NCI-H69 (cell line): ENCODE measurements at places on chromosomes 4 and X.

GRCh38 chr4:8819473-8820177 lies 52.0 kb downstream of the HMX1 start:
- no peak for DNase-seq

- no peak for DNase-seq
Observed at GRCh38 chr4:105808750-105809041, 86.6 kb upstream of the NPNT start.

DNA sequence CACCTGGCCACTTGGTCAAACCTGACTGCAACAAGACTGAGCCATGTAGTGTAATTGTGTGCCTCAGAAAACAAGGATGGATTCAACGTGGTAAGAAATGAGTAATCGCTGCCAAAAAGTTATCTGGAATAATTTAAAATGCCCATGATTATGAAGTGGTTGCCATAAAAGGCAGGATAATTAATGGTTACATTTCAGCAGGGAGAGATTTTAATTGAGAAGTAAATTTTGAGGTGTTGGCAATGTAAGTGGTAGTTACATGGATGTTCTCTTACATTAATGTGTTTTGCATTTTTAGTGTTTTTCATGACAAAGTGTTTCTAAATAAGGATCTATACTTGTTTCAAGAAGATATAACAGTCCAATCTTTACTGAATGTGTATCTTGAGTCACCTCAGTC lies 15.7 kb downstream of the HAUS3 start:
- peak; percentile 40 for DNase-seq

DNA sequence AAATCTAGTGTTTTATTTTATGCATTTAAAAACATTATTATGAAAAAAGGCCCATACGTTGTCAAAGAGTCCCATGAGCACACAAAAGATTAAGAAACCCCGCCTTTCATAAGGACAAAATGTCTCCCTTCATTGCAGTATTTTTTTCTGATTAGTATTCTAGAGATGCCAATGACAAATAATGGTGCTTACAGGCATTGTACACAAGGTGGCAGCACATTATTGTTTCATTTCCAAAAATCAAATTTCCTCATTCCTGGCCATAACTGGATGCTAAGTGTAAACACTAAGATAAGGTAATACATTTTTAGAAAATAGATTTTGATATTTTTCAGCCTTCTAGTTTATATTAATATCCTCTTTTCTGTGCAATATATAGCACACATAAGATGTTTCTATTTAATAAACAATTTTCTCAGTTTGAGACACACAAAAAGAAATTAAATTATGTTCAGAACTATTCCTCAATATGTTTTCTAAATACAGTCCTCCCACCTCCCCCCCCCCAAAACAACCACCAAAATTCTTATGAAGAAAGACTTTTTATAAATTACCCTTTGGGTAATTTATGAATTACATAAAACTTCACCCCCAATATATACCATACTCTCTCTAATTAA lies 47.7 kb downstream of the TIGD2 start:
- DNase-seq, result peak; percentile 75

DNA sequence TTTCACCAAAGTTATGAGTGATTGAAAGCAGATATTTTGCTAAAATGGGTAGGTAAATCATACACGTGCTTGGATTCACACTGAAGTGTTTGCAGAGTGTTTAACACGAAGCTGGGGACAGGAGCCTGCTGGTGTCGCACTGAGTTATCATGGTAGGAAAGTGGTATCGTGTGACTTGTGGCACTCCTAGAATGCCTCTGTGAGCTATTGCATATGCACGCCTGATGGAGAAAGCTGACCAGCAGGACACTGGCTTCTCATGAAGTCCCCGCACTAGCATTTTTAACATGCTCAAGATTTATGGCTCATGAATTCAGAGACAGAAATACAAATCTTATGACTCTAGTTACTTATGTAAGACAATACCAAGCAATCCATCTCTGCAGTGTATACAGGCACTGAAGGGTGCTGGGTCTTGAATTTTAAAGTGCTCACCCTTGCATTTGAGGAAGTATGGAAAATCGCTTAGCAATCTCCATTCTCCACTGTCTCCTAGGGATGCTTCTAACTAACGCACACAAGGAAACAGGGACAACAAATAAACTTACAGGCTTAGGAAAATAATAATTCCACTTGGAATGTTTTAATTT lies 19.8 kb downstream of the VCX3B start:
- peak; percentile 42 for DNase-seq

DNA sequence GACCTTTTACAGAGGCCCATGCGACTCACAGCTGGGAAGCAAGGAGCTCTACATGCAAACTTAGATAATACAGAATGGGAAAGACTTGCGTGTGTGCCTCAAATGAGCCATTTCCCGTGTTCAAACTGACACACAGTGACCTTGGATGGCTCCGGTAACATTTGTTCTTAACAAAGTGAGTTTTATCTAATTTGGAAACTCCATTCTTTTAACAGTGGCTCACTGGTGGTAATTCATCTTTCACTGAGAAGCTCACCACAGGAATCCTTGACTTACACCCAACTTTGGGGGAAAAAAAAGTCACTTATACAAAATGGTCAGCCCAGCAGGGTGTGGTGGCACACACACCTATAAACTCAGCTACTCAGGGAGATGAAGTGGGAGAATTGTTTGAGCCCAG lies 190.6 kb downstream of the LDB2 start:
- DNase-seq, result no peak

DNA sequence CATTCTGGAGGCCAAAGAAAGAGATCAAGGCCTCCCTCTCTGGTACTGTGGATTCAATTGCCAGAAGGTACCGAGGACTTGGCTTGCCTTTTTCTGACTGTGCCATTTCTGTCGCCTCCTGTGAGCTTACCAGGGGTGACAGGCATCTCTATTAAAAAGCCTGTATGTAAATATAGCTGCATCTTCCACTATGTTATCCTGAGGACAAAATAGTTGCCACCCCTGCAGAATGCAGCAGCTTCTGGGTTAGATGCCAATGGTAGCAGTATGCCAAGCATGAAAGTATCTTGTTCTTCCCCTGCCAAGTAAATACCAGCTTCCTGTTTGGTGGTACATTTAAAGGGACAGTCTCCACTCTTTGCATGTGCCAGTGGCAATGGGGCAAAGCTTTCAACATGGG lies 10.7 kb downstream of the TRPC5OS start:
- no peak for DNase-seq

DNA sequence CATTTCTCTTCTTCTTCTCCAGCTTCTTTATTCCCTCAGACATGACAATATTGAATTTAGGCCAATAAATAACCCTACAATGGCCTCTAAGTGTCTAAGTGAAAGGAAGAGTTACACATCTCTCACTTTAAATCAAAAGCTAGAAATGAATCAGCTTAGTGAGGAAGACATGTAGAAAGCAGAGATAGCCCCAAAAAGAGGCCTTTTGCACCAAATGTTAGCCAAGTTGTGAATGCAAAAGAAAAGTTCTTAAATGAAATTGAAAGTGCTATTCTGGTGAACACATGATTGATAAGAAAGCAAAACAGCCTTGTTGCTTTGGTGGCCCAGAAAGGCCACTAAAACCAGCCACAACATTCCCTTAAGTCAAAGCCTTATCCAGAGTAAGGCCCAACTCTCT lies 146.2 kb upstream of the HHIP start:
- no peak for DNase-seq

DNA sequence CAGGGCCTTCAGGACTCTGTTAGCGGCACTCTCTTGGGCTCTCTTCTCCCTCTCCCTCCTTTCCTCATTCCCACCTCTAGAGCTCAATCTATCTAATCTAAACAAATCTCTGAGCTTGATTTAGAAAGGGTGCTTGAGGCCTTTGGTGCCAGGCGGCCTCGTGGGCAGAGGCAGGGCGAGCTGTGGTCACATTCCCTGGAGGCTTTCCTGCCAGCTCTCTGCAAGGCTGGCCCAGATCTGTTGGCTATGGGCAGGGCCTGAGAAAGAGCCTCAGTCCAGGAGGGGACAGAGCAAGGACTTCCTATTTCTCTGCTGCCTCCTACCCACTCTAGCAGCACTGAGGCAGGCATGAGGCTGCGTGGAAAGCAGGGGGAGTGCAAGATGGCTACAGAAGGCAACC lies 38.6 kb downstream of the PJA1 start:
- DNase-seq, result no peak

DNA sequence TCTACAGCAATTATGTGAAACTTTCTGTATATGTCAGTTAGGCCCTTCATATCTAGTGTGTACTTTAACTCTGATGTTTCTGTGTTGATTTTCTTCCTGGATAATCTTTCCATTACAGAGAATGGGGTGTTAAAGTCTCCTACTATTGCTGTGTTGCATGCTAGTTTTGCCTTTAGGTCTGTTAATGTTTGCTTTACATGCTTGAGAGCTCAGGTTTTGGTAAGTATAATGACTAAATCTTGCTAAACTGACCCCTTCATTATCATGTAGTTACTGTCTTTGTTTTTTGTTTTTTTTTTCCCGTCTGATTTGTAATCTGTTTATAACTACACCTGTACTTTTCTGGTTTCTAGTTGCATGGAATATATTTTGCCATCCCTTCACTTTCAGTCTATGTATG lies 63.6 kb upstream of the UGT2B15 start:
- no peak for DNase-seq

DNA sequence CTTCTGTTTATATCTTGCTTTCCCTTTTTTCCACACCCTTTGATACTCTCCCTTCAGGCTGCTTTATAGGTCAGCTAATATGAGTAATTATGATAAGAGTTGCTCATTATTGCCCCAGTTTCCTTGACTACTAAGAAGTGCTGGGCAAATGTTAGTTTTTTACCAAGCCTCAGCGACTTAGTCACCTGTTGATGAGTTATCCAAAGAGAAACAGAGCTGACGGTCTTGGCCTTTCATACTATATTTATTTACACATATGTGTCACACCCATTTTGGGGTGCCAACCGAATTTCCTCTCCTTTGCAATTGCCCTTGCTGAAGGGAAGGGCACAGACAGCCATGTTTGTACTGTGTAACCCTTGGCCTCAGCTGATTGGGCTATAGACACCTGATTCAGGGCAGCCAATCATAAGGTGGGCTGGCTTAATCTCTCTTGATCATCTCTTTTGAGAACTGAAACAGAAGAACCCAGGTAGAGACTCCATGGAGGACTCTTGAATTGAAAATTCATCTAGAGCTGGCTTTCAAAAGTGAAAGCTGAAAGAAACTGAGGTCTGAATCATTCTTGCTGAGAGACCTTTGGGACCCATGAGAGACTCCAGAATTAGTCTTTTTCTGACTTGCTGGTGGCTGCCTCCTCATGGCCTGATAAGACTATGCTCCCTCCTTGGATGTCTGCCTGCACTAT lies 111.7 kb upstream of the RPS6KA3 start:
- peak; percentile 46 for DNase-seq

- DNase-seq, result no peak
Observed at GRCh38 chr4:163384434-163384833, 40.7 kb downstream of the NPY5R start.

- no peak for DNase-seq
Observed at GRCh38 chr4:16573206-16573605, 325.2 kb downstream of the LDB2 start.

GRCh38 chrX:65874765-65875164 lies 165.1 kb downstream of the VSIG4 start:
- DNase-seq, result no peak

DNA sequence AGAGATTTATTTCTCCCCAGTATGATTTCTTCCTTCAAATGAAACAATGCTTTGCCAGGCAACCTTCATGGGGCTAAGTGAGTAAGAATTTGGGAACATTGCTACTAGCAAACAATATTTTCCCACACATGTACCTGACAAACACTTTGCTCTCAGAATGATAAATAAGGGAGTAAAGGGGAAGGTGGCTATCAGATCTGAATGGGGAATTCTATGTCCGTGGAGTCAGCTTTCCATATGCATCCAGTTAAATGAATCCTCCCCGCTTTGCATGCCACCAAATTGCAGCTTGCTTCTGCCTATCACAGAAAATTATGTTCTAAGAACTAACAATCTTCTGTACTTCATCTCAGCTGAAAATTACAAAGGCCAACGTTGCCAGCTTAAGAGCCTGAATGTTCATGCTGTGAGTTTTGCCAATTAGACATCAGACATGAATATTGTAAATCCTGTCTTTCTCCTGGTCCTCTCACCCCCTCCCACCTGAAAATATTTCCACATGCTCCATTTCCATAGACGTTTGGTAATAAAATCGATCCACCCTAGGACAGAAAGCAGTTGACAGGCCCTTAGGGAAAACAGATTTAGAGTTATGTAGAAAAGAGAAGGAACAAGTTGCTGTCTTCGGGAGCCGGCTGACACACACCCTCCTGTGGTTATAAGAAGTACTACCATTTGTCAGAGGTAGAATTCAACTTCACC lies 6.3 kb downstream of the MEPE start:
- DNase-seq, result peak; percentile 12

GRCh38 chr4:15270201-15270600 lies 157.6 kb upstream of the C1QTNF7 start:
- DNase-seq, result no peak

DNA sequence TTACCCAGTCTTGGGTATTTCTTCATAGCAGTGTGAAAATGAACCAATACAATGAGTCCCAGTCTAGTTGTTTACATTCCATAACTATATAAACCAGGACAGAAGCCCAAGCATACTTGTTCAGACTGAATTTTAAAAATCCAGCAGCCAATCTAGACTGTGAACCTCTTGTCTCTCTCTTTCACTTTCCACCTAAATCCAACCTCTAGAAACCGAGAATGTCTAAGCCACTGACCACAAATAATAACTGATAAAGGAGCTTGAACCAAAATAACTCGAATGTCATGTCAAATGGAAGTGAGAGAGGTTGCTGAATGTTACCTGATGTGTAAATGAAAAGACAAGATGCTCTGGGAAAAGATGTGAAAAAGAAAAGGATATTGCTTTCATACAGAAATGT lies 544.7 kb downstream of the NLGN4X start:
- DNase-seq, result no peak

DNA sequence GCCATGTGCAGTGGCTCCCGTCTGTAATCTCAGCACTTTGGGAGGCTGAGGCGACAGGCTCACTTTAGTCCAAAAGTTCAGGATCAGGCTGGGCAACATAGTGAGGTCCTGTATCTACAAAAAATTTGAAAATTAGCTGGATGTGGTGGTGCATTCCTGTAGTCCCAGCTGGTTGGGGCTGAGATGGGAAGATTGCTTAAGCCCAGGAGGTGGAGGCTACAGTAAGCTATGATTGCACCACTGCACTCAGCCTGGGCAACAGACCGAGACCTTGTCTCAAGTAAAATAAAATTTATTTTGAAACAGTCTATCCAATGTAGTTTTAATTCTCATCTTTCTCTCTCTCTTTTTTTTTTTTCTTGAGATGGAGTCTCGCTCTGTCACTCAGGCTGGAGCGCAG lies 21.1 kb downstream of the RBM10 start:
- DNase-seq, result no peak

- DNase-seq, result no peak
Observed at GRCh38 chr4:8248091-8248490, 21.5 kb upstream of the HTRA3 start.
